Stimulated activated CD8-positive, alpha-beta memory T cell treated with anti-CD3 and anti-CD28 coated beads, Interleukin-7, amount 100 ng/mL, for 1 hour (primary cell): ENCODE measurements at places on chromosomes 5 and 9.

DNA sequence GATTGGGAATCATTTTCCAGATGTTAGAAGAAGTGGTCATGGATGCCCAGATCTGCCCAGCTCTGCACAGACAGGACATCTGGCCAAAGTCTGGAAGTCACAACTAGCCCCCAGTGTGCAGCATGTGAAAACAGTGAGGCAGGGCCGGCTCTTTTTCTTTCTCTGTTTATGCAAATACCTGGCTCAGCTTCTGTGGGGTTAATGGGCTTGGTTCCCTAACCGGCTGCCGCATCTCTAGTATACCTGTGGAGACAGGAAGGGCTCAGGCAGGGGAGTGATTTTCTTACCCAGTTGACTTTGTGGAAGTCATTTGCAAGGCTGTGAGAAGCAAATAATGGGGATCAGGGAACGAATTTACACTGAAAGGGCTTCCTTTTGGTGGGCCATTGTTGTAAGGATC lies 254.8 kb upstream of the PANK3 start:
- DNase-seq: no peak

DNA sequence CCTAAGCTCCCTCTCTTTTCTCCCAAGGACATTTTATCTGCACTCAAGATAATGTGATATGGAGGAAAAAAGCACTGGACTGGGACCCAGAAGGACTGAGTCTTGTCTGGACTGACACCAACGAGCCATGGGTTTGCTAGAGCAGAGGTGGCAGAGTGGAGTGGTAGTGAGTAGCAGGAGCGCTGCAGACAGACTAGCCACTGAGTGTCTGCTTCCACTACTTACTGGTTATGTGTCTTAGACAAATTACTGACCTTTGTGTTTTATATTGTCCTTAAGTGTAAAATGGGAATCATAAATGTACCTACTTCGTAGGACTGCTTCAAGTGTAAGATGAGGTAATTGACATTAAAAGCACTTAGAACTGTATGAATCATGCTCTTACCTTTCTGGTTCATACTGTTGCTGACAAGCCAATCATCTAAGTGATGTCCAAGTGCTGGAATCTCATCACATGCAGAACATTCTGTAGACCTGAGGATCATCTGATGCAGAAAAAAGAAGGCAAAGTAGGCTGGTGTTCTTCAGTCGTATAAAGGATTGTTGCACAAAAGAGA lies 12.5 kb upstream of the PRLR start:
- DNase-seq: no peak

- DNase-seq: no peak
These were observed 33.2 kb downstream of the GRIN3A start for GRCh38 chr9:101705135-101705661.

DNA sequence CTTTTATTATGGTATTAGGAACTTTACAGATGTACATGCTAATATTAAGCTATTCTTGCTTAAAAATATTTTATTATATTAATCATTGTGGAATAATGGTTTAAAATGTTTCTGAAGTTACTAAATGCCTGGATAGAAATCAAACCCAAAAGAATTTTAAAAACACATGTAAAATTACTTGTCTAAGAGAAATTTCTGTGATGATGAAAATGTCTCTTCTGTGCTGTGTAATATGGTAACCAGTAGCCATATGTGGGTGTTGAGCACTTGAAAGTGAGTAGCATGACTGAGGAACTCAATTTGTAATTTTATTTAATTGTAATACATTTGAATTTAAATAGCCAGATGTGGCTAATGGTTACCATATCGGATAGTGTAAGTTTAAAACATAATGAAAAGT lies 66.7 kb upstream of the HSPB3 start:
- no peak for DNase-seq

GRCh38 chr9:4732890-4733289 lies 8.1 kb downstream of the AK3 start:
- DNase-seq: no peak

DNA sequence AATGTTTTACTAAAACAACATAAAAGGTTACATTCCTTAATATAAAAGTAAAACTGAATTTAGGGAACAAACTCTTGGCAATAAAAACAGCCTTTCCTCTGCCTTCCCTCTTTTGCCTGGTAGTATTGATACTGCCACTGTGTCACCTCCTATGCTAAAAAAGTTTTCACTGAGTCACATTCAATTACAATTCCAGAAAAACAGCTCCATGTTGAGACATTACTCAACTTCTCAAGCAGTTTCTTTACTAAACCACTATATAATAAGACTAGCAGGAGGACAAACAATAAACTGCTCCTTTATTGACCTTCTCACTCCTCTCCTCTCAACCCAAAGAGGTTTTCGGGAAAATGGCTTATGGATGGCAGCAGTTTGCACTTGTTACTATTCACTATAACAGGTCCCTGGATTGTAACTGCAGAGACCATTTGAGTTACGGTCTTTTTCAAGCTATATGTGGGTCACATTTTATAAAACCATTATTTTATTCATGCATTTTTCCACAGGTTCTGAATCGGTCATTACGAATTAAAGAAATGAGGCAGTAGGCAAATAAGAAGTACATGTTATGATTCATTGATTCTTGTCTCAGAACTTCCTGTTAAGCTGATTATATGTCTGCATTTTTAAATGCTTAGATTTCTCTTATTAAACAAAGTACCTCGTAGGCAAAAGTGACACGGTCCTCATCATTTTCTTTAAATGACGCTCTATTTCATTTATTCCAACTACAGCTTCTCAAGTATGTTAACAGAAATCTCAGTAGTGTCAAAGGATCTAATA lies 2.1 kb downstream of the ZDHHC21 start:
- DNase-seq: no peak

DNA sequence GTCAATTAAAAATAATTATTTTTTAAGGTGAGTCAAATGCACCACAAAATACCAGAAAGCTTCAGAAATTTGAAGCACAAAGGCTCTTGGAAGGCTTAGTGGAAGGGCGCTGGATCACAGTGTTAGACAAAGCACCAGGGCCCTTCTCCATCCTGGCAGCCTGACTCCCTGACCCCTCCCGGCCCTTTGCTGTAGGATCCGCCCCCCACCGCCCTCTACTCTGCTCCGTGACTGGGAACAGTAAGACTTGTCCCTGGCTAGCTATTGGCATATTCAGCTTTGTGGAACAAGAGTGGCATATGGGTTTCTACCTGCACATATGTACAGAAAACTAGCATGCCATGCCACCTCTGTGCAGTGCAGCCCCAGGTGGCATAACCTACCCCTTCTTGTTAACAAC lies 222.1 kb downstream of the SYK start:
- no peak for DNase-seq

DNA sequence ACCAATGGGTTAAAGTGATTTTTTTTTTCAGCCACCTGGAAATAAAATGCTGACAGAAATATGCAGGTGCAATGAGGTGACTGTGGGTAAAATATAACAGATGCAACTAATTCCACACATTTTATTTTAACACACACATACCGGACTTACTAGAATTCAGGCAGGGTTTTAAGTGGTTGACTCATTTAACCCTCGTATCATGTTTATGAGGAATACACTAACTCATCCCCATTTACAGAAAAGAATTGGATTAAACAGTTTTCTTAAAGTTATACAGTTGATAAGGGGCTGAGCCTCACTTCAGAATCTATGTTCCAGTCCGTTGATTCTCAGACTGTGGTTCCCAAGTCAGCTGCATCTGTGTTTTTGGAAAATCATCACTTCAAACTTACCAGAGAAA lies 207.5 kb downstream of the CHSY3 start:
- DNase-seq: no peak

DNA sequence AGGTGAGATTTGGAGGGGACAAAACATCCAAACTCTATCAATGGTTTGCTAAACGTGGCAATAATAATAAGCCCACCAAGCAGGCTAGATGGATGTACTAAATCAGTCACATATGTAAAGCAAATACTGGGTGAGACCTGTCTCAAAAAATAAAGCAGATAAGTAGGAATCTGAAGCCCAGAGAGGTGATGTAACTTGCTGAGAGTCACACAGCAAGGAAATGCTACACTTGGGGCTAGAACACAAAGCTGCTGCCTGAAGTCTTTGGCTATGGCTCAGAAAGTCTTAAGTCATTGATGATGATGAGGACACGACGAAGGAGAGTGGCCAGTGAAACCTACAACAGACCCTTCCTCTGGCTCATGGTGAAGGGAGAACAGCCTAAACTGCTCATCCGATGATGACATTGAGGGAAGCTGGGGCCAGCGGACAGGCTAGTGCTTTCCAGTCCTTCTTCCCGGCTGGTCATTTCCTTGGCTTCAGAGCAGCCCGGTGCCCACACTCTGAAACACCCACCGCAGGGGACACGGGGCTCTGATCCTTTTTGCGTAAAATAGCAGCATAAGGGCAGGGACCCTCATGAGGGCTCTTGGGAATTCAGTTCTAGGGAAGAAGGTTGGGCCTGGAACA lies 14.1 kb downstream of the DUSP1 start:
- DNase-seq: no peak

DNA sequence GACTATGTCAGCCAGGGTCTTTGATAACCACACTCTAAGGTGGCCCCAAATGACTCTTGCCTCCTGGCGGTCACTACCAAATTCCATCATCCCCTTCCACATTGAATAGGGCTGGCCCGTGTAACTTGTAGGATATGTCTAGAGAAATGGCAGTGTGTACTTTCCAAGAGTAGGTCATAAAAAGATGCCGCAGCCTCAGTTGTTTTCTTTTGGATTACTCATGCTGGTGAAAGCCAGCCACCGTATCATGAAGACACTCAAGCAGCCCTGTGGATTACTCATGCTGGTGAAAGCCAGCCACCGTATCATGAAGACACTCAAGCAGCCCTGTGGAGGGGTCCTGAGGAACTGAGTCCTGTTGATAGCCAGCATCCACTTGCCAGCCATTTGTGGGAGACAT lies 172.0 kb upstream of the TBC1D2 start:
- no peak for DNase-seq

DNA sequence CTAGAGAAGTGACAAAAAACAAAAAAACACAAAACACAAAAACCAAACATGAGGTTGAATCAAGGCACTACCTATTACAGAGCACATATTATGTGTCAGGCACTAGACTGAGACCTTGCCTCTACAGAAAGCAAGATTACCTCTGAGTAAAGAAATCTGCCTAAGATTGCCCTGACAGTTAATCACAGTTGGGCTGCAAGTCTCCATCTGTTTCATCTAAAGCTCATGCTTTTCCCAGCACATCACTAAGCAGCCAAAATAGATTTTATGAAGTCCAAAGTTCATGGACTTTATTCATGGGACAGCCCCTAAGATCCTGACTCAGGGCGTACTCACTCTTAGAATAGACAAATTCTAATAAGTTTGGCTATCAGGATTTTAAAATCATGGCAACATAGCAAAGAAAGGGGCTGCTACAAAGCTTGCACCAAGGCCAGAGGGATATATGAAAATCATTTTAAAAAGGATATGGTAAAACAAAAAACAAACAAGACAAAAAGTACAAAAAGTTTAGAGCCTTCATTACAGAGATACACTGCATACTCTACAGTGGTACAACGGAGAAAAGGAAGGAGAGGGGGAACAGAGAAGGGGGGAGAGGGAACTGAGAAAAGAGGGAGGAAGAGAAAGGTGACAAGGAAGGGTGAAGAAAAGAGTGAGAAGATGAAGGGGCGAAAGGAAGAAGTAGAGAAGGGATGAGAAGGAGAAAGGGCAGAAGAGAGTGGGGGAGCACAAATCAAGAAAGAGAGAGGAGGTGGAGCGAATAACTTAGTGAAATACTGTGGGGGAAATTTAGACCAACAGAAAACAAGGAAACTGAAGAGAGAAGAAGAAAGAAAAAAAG lies 58.2 kb downstream of the RICTOR start:
- no peak for DNase-seq

- DNase-seq: no peak
These were observed 245.3 kb downstream of the BNC2 start for GRCh38 chr9:16625161-16625631.

- no peak for DNase-seq
These were observed 45.3 kb upstream of the ANGPTL2 start for GRCh38 chr9:127167560-127168326.

- DNase-seq: no peak
These were observed 45.3 kb downstream of the INSL6 start for GRCh38 chr9:5140151-5140550.

DNA sequence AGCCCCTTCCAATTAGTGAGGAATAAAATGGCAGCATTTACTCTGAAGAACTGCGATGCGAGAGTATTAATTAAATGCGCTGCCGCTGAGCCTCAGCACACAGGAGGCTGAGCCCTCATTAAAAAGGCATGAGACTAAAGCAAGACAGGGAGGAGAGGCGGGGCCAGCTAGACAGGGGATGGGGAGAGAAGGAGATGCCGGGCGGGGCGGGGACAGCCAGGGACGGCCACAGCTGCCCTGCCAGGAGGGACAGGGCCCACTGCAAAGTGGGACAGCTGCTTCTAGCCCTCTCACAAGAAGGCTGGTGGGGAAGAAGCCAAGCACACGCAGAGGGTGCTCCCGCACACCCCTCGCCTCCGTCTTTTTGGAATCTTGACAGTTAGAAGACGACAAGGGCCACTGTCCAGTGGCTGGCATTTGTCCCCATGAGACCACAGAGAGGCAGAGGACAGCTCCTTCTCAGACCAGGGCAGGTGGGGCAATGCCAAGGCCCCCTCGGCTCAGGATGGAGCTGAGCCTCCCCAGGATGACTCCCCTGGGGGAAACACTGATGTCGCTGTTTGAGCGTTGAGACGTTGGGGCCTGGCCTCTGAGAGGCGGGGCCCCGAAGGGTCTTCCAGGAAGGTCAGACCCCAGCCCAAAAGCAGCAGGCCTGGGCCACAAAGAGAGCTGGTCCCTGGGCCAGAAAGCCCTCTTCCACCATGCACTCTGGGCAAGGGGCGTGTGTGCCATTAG lies 26.9 kb downstream of the ADAMTS2 start:
- DNase-seq: no peak

DNA sequence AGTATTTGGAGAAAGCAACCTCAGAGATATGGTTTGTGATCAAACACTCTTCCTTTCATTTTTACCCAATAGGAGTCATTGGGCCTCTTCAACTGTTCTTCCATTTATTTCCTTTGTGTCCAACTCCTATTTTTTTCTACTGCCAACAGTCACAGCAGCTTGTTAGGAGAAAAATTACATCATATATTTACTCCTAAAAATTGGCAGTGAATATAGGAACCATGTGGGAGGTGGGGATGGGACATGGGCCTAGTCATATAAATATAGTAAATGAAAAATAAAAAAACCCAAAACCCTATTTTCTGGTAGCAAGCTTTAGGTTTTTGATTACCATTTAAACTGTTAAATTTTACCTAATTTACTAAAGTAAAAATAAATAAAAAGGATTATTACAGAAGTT lies 134.9 kb upstream of the MPDZ start:
- no peak for DNase-seq

- DNase-seq: no peak
These were observed 43.8 kb upstream of the PLEKHG4B start for GRCh38 chr5:48192-48591.

- no peak for DNase-seq
These were observed 13.6 kb downstream of the RNF145 start for GRCh38 chr5:159195775-159196174.
